Upper lobe of left lung (tissue), 6 donors: ENCODE measurements at places on chromosomes 12 and 14. TPM values are rescaled to one million over a fixed set of nuclear protein-coding genes. Genes with fewer than 3 reads are reported as not detected.

Gene EPYC
- total RNA-seq: not detected

Gene KLRG1
- total RNA-seq: 8.9 TPM

Gene SVOP
- total RNA-seq: not detected

Gene OAS1
- total RNA-seq: 20.1 TPM

Gene RPS6KA5
- total RNA-seq: 10.9 TPM

Gene KRT7
- total RNA-seq: 1,143 TPM

Gene SCYL2
- 39.8 TPM for total RNA-seq

Gene GZMB
- total RNA-seq: 9.1 TPM
